Stimulated activated CD4-positive, alpha-beta T cell treated with anti-CD3 and anti-CD28 coated beads, Interleukin-1b, Interleukin-23, amount 100 ng/mL, for 1 hour (primary cell): ENCODE measurements at places on chromosomes 4 and X.

DNA sequence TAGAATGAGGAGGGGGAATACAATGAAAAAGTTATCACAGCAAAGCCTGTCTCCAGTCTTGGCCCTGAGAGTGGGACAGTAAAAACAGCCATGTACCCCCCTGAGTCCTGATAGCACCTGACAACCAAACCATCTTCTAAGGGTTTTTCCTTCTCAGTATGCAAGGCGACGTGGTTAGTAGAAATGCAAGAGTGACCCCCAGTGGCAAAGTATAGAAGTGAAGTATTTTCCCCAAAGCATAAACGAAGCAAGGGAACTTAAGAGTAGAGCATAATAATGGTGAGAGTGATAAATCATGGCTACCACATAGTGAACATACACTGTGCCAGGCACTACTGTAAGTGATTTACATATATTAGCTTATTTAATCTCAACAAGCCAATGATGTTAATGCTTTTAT, 52.8 kb downstream of the FAM47C start:
- no peak for DNase-seq

- no peak for DNase-seq
These were observed 177.0 kb upstream of the RASGEF1B start for GRCh38 chr4:81648576-81649275.

DNA sequence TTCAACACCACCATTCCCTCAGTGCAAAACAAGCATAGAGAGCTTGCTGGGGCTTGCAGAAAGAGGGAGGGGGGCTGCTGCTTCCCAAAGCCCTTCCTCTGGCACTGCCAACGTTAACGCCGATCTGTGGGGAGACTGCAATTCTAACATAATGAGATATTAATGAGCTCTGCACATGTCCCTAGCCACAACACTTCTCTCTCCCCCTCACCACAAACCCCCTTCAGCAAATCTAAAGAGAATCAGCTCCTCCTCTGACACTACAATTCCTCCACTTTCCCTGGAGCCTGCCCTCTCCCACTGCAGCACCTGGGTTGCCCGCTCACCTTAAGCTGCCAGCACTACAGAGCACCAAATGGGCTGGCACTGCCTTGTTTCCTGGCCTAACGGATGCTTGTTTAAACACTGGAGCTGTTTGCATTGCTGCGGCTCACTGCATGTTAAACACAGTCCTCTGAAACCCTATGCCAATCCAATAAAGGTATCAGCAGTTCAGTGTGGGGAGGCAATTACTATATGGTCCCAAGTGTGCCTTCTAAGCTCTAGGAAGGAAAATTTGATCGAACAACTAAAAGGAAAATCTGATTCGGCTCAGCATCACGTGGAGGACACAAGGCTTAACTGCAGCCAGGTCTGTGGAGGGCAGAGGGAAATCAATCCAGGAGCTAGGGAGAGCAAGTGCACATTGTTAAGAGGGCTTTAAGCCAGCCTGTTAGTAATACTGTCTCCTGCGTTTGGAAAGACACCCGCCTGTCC, 232.4 kb downstream of the MAML3 start:
- DNase-seq = no peak

GRCh38 chr4:168516841-168517240, 20.0 kb downstream of the PALLD start:
- no peak for DNase-seq

DNA sequence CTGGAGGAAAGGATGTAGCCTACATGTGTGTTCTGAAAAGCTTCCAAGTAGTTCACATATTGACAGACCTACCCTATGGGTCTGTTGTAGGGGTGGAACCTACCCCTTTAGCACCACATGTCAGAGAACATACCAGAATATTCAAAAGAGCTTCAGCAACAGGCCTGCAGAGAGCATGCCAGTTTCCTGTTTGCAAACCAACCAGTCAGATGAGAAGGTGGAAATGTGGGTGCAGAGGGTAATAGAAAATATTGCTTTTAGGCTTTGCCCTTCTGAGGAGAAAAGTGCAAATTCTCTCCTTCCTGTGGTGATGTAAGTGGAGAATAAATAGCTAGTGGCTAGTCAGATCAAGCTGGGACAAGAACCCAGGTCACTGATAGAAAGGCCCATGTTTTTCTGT, 16.4 kb downstream of the INTS6L start:
- DNase-seq = no peak

- DNase-seq = no peak
These were observed 2.0 kb downstream of the PRKX start for GRCh38 chrX:3711331-3711917.

GRCh38 chr4:43758836-43759235, 689.8 kb downstream of the KCTD8 start:
- DNase-seq = no peak

DNA sequence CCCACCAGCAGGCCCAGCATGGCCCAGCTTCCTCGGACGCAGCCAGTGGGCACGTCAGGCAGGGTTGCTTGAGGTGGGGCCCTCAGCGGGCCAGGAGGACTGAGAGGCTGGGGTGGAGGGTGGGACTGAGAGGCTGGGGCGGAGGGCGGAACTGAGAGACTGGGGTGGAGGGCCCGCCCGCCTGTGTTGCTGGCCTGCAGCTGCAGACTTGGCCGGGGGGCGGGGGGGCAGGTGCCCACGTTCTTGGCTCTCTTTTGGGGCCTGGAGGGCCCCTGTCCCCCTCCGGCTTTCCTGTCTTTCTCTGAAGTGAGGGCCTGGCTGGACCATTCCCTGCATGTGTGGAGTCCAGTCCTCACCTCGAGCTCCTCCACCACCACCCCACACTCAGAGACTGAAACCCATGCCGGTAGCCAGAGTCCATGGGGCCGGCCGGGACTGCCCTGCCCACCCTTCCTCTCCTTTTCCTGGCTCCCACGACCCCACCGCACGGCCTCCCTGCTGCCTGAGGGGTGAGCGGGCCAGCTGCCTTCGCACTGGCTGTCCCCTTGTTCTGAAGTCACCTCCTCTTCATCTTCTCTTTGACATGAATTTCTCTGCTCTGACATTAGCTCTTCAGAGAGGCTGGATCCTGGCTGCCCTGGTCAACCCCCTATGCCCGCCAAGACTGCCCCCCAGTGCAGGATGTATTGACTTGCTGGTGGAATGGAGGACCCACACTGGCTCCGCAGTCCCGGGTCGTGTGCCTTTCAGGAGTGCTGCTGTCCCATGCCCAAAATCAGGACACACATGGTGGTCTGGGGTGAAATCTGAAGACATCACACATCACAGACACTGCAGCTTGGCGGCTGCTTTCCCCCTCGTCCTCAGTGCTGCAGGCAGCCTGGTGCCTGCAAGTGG, 10.1 kb upstream of the NKX1-1 start:
- no peak for DNase-seq

DNA sequence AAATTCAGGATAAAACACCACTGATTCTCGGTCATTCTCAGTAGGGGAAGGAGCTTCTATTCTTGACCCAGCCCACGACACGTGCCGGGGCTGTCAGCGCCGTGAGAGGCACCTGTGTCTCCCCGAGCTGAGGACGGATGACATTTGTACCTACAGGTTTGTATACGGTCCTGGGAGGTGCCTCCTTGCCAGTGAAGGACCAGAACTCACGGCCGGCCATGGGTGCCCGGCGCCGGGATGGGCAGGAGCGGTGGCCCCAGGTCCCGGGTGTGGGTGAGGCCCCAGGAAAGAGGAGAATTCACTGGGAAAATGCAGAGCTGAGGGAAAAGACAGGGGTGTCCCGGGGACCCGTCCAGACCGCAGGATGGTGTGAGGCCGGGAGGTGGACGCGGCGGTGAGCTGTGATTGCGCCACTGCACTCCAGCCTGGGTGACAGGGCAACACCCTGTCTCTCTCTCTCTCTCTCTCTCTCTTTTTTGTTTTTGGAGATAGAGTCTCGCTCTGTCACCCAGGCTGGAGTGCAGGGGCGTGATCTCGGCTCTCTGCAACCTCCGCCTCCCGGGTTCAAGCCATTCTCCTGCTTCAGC, 48.9 kb upstream of the PPP2R3B start:
- DNase-seq = no peak
